Activated CD4-positive, alpha-beta T cell treated with anti-CD3 and anti-CD28 coated beads, Interleukin-2, amount 50 U/mL, for 1 hour (primary cell): ENCODE measurements at places on chromosomes 11 and 22.

GRCh38 chr22:31912407-31912743, 32.0 kb upstream of the YWHAH start:
- no peak for DNase-seq

DNA sequence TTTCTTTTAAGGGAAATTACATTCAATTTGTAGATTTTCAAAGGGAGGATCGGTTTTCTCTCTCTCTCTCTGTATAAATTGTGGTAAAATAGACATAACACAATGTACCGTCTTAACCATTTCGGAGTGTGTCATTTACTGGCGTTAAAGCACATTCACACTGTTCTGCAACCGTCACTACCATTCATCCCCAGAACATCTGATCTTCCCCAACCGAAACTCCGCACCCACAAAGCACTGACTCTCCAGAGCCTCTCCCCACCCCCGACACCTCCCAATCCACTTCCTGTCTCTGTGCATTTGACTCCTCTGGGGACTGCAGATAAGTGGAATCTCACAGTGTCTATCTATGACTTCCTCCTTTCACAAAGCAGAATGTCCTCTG, 15.9 kb upstream of the GRAMD4 start:
- no peak for DNase-seq

DNA sequence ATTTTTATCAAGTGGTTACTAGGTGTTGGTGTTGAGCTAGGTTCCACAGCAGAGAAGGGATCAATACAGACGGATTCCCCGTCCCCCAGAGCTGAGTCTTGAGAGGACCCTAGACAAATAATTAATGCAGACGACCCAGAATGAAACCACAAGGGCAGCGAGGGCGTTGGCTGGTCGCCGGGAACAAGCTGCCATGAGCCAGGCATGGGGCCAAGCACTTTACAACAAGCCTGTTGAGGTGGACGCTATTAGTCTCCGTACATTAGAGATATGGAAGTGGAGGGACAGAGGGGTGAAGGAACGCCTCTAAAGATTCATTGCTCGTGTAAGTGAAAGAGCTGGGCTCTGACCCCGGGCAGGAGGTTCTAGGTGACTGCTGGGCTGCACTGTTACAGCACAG, 77.1 kb upstream of the EIF3D start:
- DNase-seq, result no peak

DNA sequence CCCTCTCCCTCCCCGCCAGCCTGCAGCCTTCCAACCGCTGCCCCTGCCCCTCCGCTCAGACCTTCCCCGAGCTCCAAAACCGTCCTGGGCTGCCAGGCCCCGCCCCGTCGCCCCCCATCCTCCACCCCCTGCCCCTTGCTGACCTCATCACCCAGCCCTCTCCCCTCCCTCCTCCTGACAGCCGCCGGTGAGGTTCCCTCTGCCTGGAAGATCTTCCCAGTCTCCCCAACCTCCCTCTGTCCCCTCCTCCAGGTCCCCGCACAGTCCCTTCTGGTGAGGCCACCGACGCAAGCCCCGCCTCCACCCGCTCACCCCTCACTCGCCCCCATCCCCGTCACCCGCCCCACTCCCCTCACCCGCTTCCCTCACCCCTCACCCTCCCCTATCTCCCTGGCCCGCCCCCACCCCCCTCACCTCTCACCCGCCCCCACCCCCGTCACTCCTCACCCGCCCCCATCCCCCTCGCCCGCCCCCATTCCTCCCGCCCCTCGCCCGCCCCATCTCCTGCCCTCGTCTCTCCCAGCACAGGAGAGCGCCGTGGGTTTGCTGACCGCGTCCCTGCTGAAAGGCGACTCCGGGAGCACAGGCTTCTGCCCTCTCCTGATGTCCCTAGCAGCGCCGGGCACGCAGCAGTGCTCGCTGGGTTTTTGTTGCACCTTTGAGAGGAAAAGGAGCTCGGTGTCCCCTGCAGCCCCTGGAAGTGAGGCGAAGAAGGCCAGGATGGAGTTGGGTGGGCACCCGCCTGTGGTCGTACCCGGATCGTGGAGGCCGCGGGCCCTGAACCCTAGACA, 16.4 kb upstream of the UPK3A start:
- peak; percentile 17 for DNase-seq

GRCh38 chr11:5238486-5238885, 4.2 kb upstream of the HBD start:
- DNase-seq, result no peak

DNA sequence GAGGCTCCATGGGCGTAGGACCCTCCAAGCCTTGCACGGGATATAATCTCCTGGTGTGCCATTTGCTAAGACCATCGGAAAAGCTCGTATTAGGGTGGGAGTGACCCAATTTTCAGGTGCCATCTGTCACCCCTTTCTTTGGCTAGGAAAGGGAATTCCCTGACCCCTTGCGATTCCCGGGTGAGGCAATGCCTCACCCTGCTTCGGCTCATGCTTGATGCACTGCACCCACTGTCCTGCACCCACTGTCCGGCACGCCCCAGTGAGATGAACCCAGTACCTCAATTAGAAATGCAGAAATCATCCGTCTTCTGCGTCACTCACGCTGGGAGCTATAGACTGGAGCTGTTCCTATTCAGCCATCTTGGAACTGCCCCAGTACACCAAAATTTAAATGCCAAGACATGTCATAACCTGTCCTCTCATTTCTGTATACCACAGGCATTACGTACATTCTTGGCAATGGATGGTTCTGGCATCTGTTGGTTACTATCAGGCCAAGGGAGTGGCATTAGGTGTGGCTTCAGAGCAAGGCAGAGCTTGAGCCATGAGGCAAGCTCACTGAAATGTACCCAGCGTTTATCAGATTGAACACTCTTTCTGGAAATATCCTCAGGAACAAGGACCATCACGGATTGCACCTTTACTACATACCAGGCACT, 95.4 kb upstream of the GALNT18 start:
- no peak for DNase-seq

DNA sequence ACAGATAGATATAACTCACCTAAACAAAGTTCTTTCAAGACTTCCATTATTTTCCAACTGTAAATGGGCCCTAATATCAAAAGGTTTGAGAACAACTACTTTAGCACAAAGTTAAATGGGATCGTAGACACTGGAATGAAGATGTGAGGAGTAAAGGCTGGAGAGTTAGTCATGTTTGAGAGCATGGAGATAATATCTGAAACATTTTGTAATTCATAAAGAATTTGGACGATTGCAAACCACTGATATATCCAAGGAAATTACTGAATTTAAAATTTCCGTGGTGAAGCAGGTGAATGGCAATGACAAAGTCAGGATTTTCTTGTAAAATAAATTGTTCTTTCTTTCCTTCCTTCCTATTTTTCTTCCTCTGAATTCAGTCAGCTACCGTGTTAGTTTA, 564.9 kb downstream of the CNTN5 start:
- no peak for DNase-seq

DNA sequence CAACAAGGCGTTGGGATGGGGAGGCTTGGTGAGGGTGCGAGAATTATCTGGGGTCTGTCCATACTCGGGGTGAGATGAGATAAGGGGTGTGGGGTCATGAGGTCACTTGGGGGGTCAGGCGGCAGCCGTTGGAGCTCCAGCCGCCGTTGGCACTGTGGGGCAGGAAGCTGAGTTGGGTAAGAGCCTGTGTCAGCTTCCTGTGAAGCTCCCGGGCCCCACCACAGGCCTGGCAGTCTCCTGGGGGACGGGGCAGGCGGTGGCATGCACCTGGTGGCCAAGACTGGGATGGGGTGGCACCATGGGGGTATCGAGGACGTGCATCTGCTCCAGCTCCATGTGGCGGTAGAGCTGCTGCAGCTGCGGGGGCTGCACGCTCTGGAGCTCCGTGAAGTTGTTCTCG, 7.1 kb upstream of the MYBPC3 start:
- no peak for DNase-seq

- no peak for DNase-seq
Observed at GRCh38 chr11:43119275-43119970, 192.4 kb upstream of the API5 start.

DNA sequence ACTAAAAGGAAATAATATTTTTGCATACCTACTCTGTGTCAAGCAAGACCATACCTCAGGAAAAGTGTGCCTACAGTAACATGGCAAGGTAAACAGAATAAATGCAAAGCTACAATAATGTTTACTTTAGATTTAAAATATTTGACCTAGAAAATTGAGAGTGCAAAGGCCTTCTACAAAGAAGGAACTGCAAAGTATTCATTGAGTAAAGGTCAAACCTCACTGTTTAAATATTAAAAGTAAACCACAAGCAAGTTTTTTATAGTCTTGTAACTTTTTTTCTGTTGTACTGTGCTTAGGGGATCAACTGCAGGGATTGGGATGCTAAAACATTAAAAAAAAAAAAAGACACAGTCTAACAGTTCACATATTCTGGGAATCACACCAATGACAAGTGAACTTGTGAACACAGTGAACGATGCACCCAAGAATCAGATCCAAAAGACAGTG, 48.8 kb downstream of the CWF19L2 start:
- DNase-seq, result no peak

GRCh38 chr22:27107824-27108223, 450.4 kb downstream of the MIAT start:
- no peak for DNase-seq

DNA sequence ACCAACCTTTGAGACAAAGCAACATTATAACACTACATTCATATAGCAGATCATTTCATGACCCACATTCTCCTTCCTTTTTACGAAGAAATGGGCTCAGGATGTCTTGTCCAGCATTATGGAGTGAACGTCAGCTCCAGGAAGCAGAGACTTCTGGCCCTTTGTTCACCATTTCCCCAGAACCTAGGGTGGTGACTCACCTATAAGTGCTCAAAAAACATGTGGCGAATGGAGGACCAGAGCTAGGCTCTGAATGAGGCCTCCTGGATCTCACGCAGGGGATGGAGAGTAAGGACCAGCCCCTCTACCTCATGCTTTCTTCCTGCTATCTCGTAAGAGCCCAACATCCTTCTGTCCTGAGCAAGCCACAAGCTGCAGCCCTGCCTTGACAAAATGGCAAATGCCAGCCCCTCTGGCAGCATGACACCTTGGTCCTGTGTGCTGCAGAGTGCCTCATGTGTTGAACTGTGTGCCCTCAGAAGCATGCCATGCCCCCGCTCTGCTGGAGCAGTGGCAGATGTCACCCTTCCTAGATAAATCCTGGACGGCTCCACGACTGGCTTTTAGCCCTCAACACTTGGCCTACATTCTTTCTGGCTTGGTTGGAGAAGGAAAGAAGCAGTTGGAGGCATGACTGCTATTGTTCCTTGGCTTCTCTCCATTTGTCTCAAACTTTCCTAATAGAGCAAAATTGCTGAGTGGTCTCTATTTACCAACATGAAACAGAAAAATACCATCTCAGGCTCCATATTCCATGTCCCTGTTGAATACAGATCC, 6.5 kb upstream of the ST3GAL4 start:
- DNase-seq, result no peak

DNA sequence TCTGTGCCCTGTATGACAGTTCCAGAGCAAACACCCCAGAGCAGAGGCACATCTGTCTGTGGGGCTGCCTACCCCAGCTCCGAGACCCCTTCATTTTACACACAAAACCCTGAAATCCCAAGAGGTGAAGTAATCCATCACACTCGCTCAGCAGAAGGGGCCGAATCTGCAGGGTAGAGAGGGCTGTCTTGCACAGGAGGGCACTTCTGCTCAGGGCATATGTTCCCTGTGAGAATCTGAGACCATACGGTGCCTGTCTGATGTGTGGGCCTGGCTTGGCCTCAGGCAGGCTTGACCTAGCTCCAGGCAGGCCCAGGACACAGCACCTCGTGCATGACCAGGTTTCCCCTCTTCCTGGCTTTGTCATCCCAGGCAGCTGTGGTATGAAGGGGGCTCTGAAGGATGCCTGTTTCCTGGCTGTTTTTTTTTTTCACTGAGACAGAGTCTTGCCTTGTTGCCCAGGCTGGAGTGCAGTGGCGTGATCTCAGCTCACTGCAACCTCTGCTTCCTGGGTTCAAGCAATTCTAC, 37.2 kb downstream of the GRIK4 start:
- DNase-seq, result no peak

DNA sequence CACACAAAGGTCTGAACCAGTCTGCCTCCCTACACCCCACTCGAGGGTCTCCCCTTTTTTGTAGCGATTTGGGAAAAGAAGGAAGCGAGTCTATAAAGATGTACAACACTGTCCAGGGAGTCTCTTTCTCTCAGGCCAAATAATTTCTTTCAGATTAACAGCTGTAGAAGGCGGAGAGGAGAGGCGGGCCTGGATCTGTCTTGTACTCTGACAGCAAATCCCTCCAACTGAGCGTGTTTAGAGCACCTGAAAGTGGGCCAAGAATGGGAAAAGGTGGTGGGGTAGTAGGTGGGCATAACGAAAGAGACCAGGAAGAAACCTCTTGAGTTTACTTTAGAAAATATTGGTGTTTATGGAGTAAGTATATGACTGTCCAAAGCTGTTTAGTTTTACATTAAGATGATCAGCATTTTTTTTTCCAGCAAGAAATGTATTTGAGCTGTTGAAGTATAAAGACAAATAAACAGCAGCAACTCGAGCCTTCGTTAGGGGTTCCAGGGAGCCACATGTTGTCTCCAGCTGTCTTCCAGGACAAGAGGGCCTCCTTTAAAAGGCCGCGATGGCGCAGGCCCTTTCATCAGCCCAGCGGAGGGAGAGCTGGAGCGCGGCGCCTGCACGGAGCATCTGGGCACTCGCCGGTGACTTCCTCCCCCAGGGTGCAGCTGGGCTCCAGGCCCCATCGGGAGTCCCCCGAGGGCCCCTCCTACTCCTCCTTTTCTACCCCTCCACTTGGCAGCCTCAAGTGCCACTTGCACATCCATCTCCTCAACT, 34.9 kb downstream of the SCUBE1 start:
- no peak for DNase-seq

DNA sequence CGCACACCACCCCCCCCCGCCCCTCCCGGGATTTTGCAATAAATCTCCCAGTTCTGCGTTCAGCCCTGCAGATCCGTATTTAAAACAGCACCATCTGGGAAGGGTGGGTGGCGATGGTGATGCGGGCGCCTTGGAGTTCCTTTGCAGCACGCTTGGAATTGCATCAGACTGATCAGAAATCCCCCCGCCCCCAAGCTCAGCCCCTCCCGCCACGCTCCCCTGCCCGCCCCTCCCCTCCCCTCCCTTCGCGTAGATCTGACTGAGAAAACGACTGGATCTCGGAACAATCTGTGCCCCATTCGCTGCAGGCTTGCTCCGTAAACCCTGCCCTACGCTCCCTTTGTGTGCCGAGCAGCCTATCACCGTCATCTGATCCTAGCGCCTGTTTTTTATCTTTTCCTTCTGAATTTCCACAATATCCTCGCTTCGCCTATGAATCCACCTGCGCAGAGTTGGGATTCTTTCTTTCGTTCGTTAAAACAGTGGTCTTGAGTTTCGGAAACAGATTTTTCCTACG, 18.1 kb upstream of the BDNF start:
- DNase-seq, result no peak
